ENCODE measurements at places on chromosomes 2 and 18.

DNA sequence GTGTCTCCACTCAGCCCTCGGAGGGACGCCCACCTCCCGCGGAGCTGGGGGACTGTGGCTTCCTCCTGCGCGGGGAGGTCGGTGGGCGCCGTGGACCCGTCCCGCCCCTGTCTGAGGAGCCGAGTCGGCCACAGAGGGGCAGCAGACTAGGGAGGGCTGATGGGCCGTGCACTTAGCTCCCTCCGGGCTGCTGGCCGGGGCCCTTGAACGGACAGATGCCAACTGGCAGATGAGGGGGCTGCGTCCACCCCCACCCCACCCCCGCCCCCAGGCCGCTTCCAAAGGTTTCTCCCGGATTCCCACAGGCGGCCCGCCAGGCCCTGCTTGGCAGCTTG, 10.4 kb upstream of the UBE2F start:
- no peak for DNase-seq

DNA sequence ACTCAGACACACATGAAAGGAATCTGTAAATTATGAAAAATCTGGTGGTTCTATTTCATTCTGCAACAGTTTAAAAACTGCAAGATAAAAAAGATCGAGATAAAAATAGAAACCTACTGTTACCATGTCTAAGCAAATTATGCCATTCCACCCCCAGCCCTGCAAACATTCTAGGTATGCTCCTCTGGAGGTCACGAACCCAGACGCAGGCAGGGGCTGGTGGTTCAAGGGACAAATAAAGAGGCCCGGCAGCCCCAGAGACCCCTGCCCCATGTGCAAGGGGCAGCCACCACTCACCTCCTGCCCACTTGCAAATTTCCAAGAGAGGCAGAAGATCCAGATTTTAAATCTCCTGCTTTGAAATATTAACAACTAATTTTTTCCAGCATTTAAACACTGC, 210.5 kb downstream of the ANAPC1 start:
- DNase-seq: no peak

- DNase-seq: no peak
Observed at GRCh38 chr18:4639628-4640310, 184.7 kb upstream of the DLGAP1 start.

DNA sequence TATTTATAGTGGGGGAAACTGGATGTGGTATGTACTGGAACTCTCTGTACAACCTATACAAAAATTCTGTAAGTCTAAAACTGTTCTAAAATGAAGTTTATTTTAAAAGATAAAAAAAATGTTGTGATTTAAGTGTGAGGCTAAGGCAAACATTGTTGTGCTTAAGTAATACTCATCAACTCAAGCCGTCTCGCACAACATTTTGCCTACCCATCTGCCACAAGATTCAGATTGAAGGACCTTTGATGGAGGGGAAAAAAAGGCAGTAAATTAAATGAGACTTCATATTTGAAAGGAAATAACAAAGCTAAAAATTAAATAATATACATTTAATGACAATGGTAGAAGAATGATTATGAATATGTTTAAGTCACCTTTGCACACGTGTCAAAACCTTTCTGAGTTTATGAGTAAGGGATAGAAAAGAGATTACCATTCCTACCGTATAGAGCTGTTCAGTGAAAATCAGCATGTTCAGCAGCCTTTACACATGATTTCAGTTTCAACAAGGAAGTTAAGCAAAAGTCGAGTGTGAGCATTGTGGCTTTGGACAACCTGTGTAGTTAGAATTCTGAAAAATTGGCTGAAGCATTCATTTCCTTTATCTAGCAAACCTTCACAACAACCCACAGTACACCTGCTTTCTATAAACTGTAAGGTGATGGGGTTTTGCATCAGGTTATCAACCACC, 499.3 kb downstream of the IRS1 start:
- no peak for DNase-seq

DNA sequence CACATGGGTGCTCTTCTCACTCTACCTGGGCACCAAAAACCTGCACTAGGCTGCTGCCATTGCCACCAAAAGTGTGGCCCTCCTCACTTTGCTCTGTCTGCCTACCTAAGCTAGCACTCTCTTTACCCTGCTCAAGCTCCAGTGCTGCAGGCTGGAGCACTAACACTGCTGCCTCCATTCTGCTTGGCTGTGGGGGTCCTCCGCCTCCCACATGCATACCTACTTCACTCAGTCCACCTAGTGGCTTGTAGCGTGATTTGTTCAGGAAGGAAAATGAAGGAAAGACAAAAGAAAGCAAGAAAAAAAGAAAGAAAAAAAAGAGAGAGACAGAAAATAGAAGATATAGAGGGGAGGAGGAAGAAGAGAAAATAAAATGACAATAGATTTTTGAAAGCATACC, 1339.4 kb upstream of the CHAC2 start:
- no peak for DNase-seq

DNA sequence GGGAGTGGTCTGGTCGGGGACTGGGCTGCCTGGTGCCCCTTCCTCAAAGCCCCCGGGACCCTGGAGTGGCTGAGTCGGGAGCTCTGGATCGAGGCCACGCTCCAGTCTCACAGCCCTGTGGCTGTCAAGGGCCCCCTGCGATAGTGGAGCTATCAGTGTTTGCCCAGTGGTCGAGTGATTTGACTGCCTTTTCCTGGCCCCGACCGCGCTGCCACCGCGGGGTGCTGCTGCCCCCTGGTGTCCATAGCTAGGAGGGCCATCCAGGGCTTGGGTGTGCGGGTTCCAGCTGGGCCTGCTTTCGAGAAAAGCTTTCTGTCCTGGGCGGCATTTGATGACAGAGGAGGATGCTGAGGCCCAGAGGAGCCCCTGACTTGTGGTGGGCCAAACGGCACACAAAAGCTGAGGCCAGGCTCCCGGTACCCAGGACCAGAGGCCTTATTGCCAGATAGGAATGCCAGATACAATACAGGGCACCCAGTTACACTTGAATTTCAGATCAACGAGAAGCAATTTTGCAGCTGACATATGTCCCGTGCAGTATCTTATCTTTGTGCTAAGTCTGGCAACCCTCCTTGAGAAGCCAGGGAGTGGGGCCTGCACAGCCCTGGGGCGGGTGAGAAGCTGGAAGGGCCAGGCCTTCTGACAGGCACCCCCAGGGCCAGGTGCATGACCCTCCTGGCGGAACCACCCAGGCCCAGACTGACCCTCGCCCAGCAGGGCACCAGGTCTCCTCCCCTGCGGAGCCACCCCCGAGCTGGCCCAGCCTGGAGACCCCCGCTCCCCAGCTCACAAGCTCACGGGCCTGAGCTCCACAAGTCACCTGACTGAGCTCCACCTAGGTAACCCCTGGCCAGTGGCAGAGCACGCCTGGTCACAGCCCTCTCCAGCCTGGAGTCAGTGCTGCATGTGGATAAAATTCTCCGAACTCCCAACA, 13.0 kb downstream of the ODC1 start:
- peak; percentile 57 for DNase-seq
